PC-3 (cell line): ENCODE measurements at places on chromosomes 2 and 18.

- DNase-seq, result peak; percentile 61
These were observed 45.5 kb downstream of the OSR1 start for GRCh38 chr2:19312949-19313348.

DNA sequence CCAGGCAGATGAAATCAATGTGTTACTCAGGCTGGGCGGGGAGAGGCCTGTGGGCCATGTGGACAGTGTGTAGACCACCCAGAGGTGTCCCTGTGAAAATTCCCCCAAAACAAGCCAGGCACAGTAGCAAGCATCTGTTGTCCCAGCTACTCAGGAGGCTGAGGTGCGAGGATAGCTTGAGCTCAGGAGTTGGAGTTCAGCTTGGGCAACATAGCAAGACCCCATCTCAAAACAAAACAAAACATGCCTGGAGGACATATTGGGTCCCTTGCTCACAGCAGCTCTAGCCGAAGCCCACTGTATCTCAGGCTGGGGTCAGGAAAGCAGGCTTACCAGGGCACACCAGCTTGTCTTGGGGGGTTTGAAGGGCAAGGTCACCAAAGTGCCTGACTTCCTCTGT, 4.3 kb upstream of the PTMA start:
- DNase-seq, result no peak

DNA sequence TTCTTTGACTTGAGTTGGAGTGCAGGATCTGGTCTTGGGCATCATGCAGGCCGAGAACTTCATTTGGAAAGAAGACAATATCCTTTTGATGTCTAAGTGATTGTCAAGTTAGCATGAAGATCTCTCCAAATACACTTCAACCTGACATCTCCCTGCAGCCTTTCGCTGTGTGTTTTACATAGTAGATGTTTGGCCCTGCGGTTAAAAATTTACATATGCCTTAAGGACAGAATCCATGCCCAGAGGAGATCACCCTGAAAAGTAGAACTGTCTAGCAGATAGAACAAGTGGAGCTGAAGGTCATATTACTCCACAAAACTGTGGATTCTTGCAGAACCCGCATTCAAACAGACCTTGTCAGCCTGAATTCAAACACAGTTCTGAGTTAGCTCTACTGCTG, 409.9 kb downstream of the LPIN1 start:
- DNase-seq, result no peak

DNA sequence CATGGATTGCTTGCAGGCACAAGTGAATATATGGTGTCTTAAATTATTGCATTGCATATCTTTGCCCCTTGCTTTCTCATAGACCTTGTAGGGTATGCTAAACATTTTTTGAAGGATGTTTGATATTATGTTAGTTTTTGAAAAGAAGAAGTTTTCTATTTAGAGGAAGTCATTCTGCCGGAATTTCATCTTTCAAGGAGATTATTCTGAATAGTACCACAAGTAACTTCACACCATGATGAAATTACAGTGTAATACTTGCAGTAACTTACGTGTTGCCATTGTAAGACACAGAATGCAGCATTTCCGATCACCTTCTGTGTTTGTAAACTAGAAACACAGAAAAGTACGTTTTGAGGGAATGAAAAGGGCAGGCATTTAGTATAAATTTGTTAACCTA, 71.9 kb downstream of the ACVR2A start:
- DNase-seq, result no peak

GRCh38 chr2:120622886-120623753, 112.5 kb upstream of the GLI2 start:
- no peak for DNase-seq

- DNase-seq, result no peak
These were observed 59.6 kb upstream of the LTBP1 start for GRCh38 chr2:32887125-32887524.

DNA sequence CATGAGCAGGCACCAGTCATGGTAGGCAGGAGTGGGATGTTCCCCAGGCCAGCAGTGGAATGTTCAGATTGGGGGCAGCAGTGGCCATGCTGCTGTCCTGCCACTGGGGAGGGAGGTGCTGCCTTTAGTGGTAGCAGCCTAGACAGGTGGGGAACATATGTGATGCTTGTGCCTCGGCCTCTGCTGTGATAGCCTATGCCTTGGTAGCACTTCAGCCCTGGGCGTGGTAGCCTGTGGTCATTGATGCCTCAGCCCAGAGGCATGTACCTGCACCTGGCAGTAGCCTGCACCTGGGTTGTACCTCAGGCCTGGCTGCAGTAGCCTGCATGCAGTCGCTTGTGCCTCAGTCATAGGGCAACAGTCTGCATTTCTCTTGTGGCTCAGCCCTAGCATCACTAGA, 7.1 kb downstream of the RFTN2 start:
- DNase-seq, result peak; percentile 24

DNA sequence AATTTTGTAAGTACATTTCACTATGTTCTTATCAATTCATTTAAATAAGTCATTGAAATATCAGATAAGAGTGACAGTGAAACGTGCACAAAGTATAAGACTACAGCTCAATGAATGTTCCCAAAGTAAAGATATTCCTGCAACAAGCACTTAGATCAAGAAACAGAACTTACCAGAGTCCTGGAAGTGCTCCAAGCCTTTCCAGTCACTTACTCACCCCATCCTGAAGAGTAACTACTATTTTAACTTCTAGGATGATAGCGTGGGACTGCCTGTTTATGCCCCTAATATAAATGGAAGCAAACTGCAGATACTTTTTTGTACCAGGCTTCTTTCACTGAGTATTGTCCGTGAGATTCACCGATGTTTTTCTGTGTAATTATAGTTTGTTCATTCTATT, 768.9 kb downstream of the SLC4A3 start:
- DNase-seq, result peak; percentile 9

GRCh38 chr2:157751462-157752058, 122.9 kb upstream of the ACVR1C start:
- peak; percentile 29 for DNase-seq

DNA sequence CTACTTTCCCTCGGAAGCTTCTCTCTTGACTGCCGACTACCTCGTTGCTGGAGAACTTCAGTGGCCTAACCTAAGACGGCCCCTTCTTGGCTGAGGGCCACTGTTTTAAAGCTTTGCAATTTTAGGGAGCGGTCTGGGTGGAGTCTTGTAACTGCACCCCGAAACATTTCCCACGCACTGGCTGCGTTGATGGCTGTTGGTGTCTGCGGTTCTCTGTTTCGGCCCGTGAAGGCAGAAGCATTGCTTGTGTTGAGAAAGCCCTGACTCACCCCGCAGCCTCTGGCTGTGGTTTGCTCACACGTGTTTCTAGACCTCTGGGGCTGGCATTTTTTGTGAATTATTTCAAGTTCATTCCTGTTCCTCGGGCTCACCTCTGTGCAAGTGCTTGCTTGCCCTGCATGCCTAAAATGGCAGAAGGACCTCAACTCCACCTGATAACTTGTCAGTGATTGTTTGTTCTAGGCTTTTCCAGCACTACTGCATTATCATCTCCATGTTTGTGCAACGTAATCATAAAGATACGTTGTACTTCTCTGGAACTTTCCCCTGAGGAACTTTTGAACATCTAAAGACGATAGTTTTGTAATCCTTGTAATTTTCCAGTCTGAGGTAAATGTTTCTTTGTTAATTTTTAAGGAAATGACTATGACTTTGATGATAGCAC, 94.2 kb upstream of the DLX2 start:
- DNase-seq, result peak; percentile 69

GRCh38 chr2:170885130-170885791, 43.8 kb upstream of the GORASP2 start:
- peak; percentile 10 for DNase-seq

- no peak for DNase-seq
These were observed 7.7 kb downstream of the SLC4A10 start for GRCh38 chr2:161631855-161632391.

DNA sequence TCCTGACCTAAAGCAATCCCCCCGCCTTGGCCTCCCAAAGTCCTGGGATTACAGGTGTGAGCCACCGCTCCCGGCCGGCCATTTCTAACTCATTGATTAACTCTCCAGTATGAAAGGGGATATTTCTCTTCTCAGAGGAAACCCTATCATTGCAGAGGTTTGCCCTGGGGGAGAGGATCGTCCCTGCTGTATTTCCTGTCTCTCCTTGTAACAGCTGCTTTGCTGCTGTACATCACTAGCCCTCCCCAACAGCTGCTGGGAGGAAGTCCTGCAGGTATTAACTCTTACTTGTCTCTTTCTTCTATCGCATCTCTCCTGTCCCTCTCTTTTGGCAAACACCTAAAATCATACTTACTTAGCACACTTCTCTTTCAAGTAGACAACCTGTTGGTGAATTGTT, 219.0 kb upstream of the DSEL start:
- no peak for DNase-seq

- DNase-seq, result peak; percentile 24
These were observed 1.4 kb downstream of the SPATS2L start for GRCh38 chr2:200307724-200308545.

- peak; percentile 51 for DNase-seq
These were observed at the start of gene SLC4A3 for GRCh38 chr2:219627103-219628100. TSS of gene SLC4A3 (plus strand) at chr2:219627630. CDS start at chr2:219627993, 363 bp downstream.

- no peak for DNase-seq
These were observed 68.4 kb downstream of the ID2 start for GRCh38 chr2:8750221-8750620.

- no peak for DNase-seq
These were observed 78.9 kb downstream of the MAP4K4 start for GRCh38 chr2:101776172-101777043.

DNA sequence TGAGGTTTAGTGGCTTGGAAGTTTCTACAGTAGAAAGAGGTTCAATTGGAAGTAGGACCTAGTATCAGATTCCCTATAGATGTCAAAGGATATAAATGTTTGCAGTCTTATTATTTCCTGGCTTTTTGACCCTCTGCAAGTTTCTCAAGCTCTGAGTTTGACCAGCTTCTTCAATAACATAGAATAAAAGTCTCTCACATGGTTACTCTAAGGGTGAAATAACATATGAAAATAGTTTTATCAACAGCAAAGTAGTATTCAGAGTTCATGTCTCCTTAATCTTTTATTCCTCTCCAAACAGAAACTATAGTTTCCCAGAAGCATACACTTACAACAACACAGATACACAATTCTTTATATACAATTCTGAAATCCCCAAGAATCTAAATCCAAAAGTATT, 132.9 kb upstream of the RND3 start:
- no peak for DNase-seq

DNA sequence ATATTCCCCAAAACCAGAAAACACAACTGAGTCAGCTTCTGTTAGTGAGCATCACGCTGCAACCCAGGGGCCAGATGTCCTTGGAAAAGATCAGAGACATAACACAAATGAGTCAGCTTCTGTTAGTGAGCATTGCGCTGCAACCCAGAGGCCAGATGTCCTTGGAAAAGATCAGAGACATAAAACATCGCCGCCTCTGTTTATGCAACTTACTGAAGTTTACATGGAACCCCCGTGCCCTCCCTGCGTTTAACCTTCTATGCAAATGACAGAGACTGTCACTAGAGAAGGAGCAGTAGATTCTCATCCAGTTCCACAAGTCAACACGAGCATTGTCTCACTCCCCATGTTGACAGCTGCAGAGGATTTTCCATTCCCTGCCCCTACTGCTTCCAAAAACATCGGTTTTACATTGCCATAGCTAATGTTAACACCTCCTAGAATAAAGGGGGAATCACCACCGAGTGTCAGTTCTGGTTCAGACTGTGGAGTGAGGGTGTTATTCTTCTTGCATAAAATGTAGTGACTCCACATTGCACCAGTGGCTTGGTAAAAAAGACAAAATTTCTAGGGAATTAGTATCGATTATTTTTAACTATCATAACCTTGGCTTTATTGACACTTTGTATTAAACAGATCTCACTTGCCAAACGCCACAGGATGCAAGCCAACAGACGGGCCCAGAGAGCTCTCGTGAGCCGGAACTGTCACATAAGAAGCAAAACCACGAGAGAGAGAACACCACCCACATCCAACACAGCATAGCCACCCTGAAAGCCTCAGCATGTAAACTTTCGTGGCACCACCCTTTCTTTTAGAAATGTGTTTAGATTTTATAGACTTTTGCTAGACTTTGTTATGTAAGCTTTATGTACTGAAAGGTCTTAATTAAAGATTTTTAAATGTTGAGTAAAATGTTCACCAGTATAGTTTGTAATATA, 87.7 kb downstream of the SH3YL1 start:
- no peak for DNase-seq

DNA sequence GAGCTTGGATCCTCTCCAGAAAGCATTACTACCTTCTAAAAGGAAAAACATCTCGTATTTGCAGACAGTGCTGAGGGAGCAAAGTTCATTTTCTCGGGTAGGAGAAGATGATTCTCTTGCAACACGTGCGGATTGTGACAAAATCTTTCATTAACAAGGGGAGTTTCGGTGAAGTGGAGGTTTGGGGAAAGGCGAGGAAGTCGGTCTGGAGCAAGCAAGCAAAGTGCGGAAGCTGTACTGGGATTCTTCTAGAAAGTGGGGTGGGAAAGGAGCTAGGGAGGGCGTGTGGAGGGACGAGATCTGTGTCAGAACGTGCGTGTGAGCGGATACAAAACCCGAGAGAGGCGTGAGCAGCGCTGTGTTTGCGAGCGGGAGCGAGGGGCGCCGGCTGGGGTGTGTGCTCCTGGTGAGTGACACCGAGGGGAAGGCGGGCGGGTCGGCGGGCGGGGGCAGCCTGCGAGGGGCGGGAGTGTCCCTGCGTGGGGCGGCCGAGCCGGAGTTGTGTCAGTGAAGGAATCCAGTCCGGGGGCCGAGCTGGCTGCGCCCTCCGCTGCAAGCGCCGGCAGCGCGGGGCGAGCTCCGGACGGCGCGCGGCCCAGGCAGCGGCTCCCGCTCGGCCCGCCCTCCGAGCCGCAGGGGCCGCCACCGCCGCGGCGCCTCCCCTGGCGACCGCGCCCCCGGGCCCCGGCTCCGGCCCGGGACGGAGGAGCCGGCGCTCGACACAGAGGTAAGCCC, at the start of gene SPATS2L:
Gene SPATS2L (plus strand): TSS at position 498 of the 735 bp plus-strand sequence. CDS start 82,552 bp downstream, outside the sequence.
- peak; percentile 84 for DNase-seq

DNA sequence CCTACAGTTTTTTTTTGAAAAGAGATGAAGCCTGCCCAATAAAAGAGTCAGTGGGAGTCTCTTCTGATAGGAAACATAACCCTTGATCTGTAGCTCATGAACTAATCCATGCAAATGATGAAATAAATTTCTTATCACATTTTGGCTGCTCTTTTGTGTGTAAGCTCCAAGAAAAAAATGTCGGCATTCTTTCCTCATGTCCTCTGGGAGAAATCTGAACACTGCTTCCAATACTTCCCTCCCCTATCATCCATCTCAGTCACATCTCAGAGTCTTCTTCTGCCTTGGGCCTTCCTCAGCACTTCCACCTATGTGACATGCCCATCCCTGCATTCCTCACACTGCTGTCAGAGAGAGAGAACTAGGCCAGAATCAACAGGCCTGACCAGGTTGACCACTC, 395.7 kb upstream of the ST6GAL2 start:
- no peak for DNase-seq
